Effector memory CD8-positive, alpha-beta T cell (primary cell): ENCODE measurements at places on chromosomes 12 and 14.

GRCh38 chr14:43625294-43625693, 881.8 kb downstream of the FSCB start:
- no peaks in the 10 kb centered on the region for H3K4me1 ChIP-seq
- no peak overlapping the region for H3K27ac ChIP-seq
- no peaks in the 10 kb centered on the region for H3K27me3 ChIP-seq
- H3K36me3 ChIP-seq: peaks cover 2% of the 10 kb centered on the region
- DNase-seq: no peak

GRCh38 chr12:62847709-62848108, 87.2 kb downstream of the PPM1H start:
- no peaks in the 10 kb centered on the region for H3K4me1 ChIP-seq
- peaks cover 34% of the 10 kb centered on the region for H3K27me3 ChIP-seq
- H3K27ac ChIP-seq: no peak overlapping the region
- no peak overlapping the region for H3K4me3 ChIP-seq
- H3K36me3 ChIP-seq: no peaks in the 10 kb centered on the region

DNA sequence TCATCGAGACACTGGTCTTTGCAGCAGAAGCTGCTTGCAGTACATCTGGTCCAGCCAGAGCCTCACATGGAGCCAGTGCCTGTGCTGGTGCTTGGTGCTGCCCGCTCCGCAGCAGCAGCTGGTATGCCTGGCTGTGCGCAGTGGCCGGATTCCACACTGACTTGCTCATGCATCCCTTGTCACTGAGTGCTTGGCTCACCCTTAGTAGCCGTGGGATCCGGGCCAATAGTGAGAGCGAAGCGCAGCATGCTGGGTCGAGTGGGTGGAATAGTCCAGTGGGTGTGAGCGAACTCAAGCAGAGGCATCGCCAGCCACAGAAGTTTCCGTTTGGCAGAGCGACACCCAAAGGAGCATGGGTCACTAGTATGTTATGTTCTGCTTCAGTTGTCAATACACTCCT, 10.1 kb upstream of the FBXO33 start:
- no peak overlapping the region for H3K4me3 ChIP-seq
- H3K36me3 ChIP-seq: no peaks in the 10 kb centered on the region
- H3K27ac ChIP-seq: no peak overlapping the region
- no peak for DNase-seq
- no peaks in the 10 kb centered on the region for H3K27me3 ChIP-seq
- no peaks in the 10 kb centered on the region for H3K4me1 ChIP-seq

DNA sequence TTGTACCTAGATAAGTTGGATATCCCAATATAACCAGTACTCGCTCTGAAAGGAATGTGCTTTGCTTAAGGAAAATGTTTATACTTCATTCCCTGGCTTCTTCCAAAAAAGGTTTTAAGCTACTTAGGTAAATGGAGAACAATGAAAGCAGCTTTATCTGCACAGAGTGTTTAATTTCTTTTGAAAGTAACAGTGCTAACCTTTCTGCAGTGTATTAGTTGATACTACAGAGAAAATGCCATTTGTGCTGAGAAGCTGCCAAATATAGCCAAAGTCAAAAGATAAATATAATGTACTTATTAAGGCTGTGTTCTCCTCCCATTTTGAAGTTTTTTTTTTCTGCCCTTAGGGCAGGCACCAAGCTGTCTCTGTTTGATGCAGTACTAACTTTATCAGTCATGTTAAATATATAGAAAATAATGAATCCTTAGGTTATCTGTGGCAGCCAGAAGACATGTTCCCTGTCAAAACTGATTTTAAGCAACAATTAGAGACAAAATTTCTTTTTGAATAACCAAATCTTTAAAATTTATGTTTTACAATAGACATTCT, 145.4 kb upstream of the KITLG start:
- DNase-seq: no peak
- H3K36me3 ChIP-seq: no peaks in the 10 kb centered on the region
- H3K27me3 ChIP-seq: no peaks in the 10 kb centered on the region
- H3K4me1 ChIP-seq: no peaks in the 10 kb centered on the region
- H3K4me3 ChIP-seq: no peak overlapping the region

- no peaks in the 10 kb centered on the region for H3K36me3 ChIP-seq
- no peak overlapping the region for H3K4me3 ChIP-seq
- no peaks in the 10 kb centered on the region for H3K4me1 ChIP-seq
- H3K27me3 ChIP-seq: no peaks in the 10 kb centered on the region
- H3K27ac ChIP-seq: no peak overlapping the region
Observed at GRCh38 chr12:80556566-80556965, 112.5 kb downstream of the PTPRQ start.

- no peak overlapping the region for H3K4me3 ChIP-seq
- H3K27me3 ChIP-seq: peaks cover 22% of the 10 kb centered on the region
- DNase-seq: no peak
- H3K4me1 ChIP-seq: peaks cover 19% of the 10 kb centered on the region
- no peaks in the 10 kb centered on the region for H3K36me3 ChIP-seq
- peak overlapping the region; percentile 81 for H3K27ac ChIP-seq
Observed at GRCh38 chr12:13195785-13196129, 769 bp upstream of the EMP1 start.

DNA sequence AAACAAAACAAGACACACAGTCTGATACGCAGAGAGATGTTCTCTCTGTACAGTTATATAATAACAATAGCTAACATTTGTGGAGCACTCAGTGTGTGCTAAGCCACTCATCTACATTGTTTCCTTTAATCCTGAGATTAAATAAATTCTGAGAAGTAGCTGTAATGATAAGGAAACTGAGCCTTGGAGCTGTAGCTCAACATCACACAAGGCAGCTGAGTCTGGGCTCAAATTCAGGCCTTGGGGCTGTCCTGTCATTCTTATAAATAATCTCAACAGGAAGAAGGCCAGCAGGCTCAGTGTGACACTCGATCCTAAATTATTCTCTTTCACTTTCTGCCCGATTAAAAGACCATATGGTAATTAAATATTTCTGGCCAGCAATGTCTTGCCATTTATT, 24.5 kb downstream of the CDKN1B start:
- H3K36me3 ChIP-seq: peaks cover 6% of the 10 kb centered on the region
- H3K27ac ChIP-seq: no peak overlapping the region
- no peaks in the 10 kb centered on the region for H3K27me3 ChIP-seq
- no peak for DNase-seq
- no peak overlapping the region for H3K4me3 ChIP-seq

GRCh38 chr12:124583854-124584253, 16.4 kb upstream of the NCOR2 start:
- peaks cover 3% of the 10 kb centered on the region for H3K4me1 ChIP-seq
- no peaks in the 10 kb centered on the region for H3K27me3 ChIP-seq
- H3K36me3 ChIP-seq: no peaks in the 10 kb centered on the region
- H3K4me3 ChIP-seq: no peak overlapping the region
- no peak overlapping the region for H3K27ac ChIP-seq

DNA sequence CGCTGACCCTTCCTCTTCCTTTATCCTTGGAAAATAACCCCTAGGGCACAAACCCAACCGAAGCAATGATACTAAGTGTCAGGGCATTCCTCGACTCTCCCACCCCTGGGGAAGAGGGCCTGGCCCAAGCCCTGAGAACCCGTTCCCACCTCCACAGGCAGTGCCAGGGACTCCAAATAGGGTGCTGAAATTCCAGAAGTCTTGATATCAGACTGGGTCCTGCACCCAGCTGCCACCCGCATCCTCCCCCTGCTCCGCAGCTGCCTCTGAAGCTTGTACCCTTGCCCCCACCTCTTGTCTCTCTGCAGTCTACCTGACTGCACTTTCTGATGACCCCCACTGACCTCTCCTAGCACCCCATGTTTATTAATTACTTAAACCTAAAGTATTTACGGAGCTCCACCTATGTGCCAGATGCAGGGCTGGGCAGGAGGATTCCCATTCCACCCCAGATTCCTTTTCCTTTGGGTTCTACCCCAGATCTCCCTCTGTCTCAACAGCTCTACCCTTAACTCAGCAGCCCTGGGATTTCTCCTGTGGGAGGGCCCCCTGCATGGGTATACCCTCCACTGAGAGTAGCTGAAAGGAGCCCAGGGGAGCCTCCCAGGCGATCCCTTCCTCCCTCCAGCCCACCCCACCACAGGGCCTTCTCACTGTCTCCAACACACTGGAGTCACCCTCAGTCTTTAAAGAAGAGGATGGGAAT, 4.1 kb upstream of the KRT18 start:
- peaks cover 46% of the 10 kb centered on the region for H3K27me3 ChIP-seq
- H3K36me3 ChIP-seq: no peaks in the 10 kb centered on the region
- H3K4me3 ChIP-seq: no peak overlapping the region
- no peak overlapping the region for H3K27ac ChIP-seq
- peaks cover 4% of the 10 kb centered on the region for H3K4me1 ChIP-seq

- H3K36me3 ChIP-seq: no peaks in the 10 kb centered on the region
- H3K27ac ChIP-seq: no peak overlapping the region
- peaks cover 11% of the 10 kb centered on the region for H3K27me3 ChIP-seq
- H3K4me1 ChIP-seq: no peaks in the 10 kb centered on the region
Observed at GRCh38 chr12:69117566-69118266, 121.7 kb upstream of the CPSF6 start.

GRCh38 chr14:94767321-94767878, 2.5 kb downstream of the GSC start:
- no peak overlapping the region for H3K27ac ChIP-seq
- peak overlapping the region; percentile 26 for H3K4me3 ChIP-seq
- peaks cover 14% of the 10 kb centered on the region for H3K4me1 ChIP-seq
- DNase-seq: no peak
- peaks cover 6% of the 10 kb centered on the region for H3K36me3 ChIP-seq
- H3K27me3 ChIP-seq: peaks cover 94% of the 10 kb centered on the region

DNA sequence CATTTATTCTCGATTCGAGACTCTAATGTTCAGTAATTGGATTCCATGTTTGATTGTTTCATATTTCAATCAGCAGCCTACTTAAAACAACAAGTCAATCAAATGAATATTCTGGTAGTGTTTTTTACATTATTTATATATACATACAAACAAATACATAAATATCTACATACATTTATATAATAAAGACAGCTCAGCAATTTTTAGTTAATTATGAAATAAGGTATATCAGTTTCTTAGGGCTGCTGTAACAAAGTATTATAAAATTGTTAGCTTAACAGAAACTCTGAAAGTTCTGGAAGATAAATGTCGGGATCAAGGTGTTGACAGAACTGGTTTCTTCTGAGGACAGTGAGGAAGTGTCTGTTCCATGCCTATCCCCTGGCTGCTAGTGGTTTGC, 105.9 kb downstream of the MGST1 start:
- H3K4me1 ChIP-seq: no peaks in the 10 kb centered on the region
- no peak overlapping the region for H3K27ac ChIP-seq
- no peaks in the 10 kb centered on the region for H3K27me3 ChIP-seq
- H3K4me3 ChIP-seq: no peak overlapping the region

- DNase-seq: no peak
- no peaks in the 10 kb centered on the region for H3K4me1 ChIP-seq
- H3K27ac ChIP-seq: no peak overlapping the region
- H3K36me3 ChIP-seq: peaks cover 4% of the 10 kb centered on the region
Observed at GRCh38 chr12:3332188-3332587, 158.8 kb upstream of the PRMT8 start.

DNA sequence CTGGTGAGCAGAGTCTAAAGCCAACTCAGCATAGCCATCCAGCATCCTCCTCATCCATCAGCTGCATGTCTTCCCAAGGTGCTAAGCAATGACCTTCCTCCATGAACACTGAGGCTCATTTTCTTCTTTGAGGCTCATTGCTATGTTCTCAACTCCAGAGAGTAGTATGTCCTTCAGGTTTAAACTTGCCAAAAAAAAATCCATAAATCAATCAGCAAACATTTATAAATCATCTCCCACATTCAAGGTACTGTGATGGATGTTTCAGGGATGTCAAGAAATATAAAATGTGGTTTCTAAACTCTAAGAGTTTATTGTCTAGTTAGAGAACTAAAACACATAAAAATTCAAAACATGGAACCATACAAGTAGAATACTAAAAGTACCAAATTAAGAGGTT, 29.8 kb upstream of the MDM1 start:
- H3K36me3 ChIP-seq: peaks cover 9% of the 10 kb centered on the region
- peaks cover 50% of the 10 kb centered on the region for H3K4me1 ChIP-seq
- H3K27ac ChIP-seq: peak overlapping the region; percentile 41
- H3K27me3 ChIP-seq: no peaks in the 10 kb centered on the region
